ENCODE measurements at places on chromosomes 5 and 9. TPM values are rescaled to one million over a fixed set of nuclear protein-coding genes. Genes with fewer than 3 reads are reported as not detected.

SPINK4 gene
- not detected for total RNA-seq

PRUNE2 gene
- 1.0 TPM for total RNA-seq

ARL14EPL gene
- not detected for total RNA-seq

ANXA6 gene
- 603 TPM for total RNA-seq

GRCh38 chr5:126403876-126404275 is 19.3 kb upstream of the GRAMD2B start:
- DNase-seq, result no peak

GRCh38 chr9:78187763-78188484 is 48.0 kb upstream of the CEP78 start:
- DNase-seq, result no peak

DNA sequence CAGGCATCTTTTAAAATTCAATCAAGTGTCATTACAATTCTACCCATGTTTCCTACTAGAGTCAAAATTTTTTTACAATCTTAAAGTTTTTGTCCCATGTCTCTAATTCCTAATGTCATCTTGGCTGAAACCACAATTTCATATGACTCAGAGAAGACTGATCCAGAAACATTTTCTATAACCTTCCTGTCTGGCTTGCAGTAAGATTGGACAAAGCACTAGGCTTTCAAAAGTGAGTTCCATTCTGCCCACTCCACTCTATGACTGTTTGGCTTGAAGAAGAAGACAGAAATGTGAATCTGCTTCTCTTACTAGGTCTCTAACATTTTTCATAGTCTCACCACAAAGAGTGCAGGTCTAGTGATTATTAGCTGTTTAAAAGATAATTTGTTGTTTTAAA is 88.8 kb downstream of the NR3C1 start:
- DNase-seq, result no peak

All from activated CD4-positive, alpha-beta memory T cell treated with anti-CD3 and anti-CD28 coated beads, Interleukin-2, amount 10 ng/mL, durations not matched to agents 7 days and 5 days (primary cell).